ENCODE measurements at places on chromosomes 7 and 10.

DNA sequence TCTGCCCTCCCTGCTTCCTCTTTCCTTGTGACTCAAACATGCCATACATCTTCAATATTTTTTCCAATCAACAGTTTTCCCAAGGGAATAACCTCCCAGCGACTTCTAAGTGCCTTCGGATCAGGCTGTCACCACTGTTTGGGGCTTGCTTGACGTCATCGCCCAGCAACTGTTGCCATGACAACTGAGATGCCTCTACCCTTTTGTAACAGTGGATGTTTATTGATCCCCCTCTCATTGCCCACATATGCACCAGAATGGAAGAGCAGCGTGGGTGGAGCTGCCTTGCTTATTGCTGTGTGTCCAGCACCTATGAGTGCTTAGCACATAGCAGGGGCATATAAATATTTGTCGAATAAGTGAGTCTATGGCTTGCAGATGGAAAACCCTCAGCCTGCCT lies 14.4 kb downstream of the FFAR4 start:
- no peak for DNase-seq

DNA sequence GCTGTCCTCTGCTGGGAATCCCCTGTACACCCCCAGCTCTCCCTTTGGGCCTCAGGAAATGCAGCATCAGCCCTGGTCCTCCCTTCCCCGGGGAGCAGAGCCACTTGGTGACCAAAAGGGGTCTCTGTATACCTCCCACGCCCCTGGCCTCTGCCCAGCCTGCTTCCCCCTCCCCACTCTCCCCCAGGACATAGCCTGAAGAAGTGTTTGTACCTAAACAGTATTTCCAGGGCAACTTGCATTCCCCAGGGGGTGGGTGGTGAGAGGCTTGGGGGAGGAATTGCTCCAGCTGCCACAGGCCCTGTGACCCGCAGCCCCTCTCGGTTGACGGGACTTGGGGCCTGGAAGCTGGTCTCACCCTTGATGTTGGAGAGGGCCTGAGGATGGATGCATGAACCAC lies 39.3 kb downstream of the TMEM270 start:
- no peak for DNase-seq

DNA sequence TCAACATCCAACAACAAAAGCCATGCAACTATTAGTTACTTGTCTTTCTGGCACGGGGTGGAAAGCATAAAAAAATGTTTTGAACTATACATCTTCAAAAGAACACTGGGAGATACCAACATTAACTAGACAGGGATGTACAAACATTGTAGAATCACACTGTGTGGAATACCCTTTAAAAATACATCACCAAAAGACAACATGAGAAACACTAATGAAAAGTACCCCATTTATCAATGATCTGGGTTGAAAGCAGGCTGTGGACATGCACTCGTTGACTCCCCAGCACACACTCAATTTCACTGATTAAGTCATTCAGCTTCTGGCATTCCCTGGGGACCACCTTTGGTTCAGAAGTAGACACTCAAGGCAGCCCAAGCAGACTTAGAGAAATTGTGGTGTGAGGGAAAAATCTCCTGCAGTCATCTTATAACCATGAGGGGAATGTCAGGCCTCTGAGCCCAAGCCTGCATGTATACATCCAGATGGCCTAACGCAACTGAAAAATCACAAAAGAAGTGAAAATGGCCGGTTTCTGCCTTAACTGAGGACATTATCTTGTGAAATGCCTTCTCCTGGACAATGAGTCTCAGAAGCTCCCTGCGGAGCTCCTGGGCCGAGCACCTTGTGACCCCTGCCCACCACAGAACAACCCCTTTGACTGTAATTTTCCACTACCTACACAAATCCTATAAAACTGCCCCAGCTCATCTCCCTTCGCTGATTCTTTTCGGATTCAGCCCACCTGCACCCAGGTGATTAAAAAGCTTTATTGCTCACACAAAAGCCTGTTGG lies 53.0 kb downstream of the CACUL1 start:
- no peak for DNase-seq

- DNase-seq, result no peak
Measured at GRCh38 chr10:50613726-50614443, 9.9 kb downstream of the SGMS1 start.

GRCh38 chr10:77087366-77087765 lies 550.2 kb downstream of the KCNMA1 start:
- DNase-seq, result no peak

GRCh38 chr10:77463967-77464745 lies 173.5 kb downstream of the KCNMA1 start:
- DNase-seq, result no peak

DNA sequence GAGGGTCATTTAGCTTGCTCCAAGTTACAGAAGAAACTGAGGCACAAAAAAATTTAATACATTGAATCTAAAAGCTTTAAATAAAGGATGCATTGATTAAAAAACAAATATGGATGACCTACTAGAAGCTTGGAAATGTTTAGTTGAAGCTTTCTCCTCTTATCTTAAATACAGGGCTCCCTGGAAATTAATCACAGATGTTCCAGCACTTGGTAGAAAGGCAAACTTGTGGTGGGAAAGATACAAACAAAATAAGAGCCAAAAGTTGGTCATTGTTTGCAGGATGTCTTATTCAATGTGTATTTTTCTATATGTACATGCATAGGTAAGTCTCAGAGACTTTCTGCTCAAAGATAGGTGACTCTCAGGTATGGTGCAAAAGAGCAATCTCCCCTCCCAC lies 40.7 kb upstream of the LYZL1 start:
- no peak for DNase-seq

Data from epithelial cell of prostate (primary cell).